ENCODE measurements at places on chromosomes 12 and 14. TPM values are rescaled to one million over a fixed set of nuclear protein-coding genes. Genes with fewer than 3 reads are reported as not detected.

IL25 gene
- not detected for total RNA-seq

CDH24 gene
- total RNA-seq, result 1.1 TPM

CLEC9A gene
- total RNA-seq, result not detected

ZDHHC22 gene
- total RNA-seq, result not detected

ASB2 gene
- total RNA-seq, result 128 TPM

OTUB2 gene
- 0.37 TPM for total RNA-seq

LMNTD1 gene
- total RNA-seq, result not detected

NUP107 gene
- total RNA-seq, result 22.5 TPM

DBX2 gene
- not detected for total RNA-seq

DNA sequence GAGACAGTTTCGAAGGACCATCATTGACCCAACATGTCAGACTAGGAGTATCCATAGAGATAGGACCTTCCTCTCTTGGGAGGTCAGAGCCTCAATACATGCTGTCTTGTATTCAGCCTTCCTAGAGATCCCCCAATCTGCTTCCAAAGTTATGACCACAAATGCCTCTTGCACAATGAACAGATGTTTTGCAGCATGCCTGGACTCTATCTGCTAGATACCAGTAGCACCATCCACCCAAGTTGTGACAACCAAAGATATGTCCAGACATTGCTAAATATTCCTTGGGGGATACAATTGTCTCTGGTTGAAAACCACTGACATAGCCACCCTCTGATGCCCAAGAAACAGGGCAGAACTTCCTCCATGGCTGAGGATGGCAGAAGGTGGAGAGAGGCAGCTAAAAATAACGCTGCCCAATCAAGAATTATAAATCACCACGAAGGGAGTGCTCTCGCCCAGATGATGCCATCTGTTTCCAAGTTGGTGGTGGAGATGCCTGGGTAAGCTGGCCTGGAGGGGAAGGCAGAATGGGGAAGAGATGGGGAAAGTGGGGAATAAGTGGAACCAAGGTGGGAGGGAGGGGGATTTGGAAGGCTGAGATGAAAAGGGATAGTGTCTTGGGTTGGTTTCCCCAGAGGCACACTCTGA lies 42.9 kb upstream of the NOS1 start:
- no peak for DNase-seq

GRCh38 chr12:40907115-40907527 lies 214.9 kb downstream of the CNTN1 start:
- no peak for DNase-seq

DNA sequence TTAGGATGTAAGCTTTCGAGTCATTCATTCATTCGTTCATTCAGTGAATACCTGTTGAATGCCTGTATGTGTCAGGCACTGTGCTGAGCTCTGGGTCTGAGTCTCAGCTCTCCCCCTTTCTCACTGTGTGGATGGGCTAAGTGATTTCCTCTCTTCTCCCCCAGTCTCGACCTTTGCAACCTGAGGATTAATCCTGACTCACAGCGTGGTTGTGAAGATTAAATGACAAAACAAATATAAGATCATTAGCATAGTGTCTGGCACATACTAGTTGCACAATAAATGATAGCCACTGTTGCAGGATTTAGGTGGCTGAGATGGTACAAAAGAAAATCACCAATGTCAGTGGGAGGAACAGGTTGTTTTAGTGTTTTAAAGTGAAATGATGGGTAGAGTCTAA lies 136.7 kb downstream of the GPR135 start:
- DNase-seq, result no peak

GRCh38 chr12:131773582-131774221 lies 54.5 kb upstream of the MMP17 start:
- no peak for DNase-seq

GRCh38 chr14:29352706-29353080 lies 575.0 kb downstream of the PRKD1 start:
- DNase-seq, result no peak

- DNase-seq, result no peak
These were observed 17.5 kb upstream of the KRT80 start for GRCh38 chr12:52209321-52209720.

DNA sequence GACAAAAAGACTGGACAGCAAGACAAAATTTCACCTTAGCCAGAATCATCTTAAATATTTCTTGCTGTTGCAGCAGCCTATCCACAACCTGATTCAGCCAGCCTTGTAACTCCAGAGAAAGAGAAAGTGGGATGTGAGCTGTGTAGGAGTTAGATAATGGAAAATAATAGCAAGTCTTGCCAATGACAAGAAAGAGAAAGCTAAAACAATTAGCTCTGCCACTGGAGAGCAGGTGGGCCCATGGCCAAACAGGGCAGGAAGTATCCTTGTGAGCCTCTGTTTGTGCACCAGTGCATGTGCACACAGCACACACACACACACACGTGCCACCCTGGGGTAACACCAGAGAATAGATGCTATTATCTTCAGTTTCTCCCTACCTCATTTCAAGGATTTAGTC lies 106.0 kb upstream of the CCDC196 start:
- peak; percentile 13 for DNase-seq

DNA sequence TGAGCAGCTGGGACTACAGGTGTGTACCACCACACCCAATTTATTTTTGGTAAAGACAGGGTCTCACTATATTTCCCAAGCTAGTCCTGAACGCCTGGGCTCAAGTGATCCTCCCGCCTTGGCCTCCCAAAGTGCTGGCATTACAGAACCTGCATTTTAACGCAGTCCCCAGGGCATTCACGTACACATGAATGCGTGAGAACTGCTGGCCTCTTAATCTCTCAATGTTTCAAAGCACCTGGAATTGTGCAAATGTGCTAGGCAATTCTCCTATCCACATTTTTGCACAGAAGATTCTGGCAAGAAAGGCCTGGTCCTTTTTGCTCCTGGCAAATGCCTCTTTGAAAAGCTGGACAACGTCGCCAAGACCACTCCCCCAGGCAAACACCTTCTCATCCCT lies 35.2 kb downstream of the TESC start:
- DNase-seq, result no peak

- no peak for DNase-seq
These were observed 51.8 kb downstream of the FOXN3 start for GRCh38 chr14:89365061-89365801.

DNA sequence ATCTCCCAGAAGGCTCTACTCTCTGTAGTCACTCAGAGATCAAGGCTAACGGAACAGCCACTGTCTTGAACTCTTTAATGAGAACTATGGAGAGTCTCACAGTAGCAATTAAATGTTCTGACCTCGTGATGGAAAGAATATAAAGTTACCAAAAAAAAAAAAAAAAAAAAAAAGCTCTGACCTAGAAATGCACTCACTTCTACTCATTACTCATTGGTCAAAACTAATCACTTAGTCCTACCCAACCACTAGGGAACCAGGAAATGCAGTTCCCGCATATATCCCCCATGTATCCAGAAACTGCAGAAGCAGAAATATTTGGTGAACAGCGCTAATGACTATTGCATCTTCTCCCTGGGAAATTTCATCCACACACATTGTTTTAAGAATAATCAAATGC lies 29.5 kb upstream of the C12orf76 start:
- DNase-seq, result no peak

- DNase-seq, result no peak
These were observed 520 bp downstream of the CSRP2 start for GRCh38 chr12:76878099-76878898.

GRCh38 chr12:127162902-127163301 lies 1104.1 kb upstream of the TMEM132C start:
- DNase-seq, result no peak

DNA sequence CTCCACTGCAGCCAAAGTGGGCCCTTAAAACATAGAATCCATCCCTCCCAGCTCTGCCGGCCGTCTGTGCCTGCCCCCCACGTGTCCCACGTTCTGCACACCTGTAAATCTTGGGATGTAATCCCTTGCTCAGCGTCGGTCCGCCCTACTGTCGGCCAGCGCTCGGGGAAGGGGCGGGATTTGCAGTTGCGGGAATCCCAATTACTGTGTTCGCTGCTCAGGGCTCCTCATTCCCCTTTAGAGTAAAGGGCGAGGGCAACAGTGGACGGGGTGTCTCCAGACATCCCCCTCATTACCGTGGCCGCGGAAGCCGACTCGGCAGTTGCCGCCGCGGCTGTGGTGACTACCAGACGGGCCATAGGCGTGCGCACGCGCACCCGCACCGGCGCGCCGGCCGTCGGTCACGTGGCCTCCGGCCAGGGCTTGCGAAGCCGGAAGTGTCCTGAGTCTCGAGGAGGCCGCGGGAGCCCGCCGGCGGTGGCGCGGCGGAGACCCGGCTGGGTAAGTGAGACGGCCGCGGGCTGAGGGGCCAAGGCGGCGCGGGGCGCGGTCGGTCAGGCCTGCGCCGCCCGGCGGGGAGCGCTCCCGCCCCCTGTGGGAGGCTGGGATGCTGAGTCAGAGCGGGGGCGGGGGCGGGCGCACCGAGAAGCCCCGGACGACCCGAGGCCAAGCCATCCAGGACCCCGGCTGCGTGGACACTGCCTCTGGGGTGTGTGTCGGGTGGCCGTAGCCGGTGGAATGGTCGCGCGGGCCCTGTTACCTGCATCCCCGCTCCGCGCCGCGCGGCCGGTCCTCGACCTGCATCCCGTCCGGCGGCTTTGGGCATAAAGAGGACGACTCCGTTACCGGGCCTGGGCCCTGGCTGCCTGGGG lies at the start of gene TBK1:
TSS of gene TBK1 (plus strand) at position 434 of the 872 bp plus-strand sequence. CDS start 3,751 bp downstream, outside the sequence.
- peak; percentile 93 for DNase-seq

GRCh38 chr12:67437011-67437410 lies 167.9 kb downstream of the CAND1 start:
- no peak for DNase-seq

GRCh38 chr12:58463051-58463450 lies 457.3 kb downstream of the LRIG3 start:
- no peak for DNase-seq

GRCh38 chr12:6550294-6551062 lies 5.4 kb downstream of the IFFO1 start:
- peak; percentile 41 for DNase-seq

DNA sequence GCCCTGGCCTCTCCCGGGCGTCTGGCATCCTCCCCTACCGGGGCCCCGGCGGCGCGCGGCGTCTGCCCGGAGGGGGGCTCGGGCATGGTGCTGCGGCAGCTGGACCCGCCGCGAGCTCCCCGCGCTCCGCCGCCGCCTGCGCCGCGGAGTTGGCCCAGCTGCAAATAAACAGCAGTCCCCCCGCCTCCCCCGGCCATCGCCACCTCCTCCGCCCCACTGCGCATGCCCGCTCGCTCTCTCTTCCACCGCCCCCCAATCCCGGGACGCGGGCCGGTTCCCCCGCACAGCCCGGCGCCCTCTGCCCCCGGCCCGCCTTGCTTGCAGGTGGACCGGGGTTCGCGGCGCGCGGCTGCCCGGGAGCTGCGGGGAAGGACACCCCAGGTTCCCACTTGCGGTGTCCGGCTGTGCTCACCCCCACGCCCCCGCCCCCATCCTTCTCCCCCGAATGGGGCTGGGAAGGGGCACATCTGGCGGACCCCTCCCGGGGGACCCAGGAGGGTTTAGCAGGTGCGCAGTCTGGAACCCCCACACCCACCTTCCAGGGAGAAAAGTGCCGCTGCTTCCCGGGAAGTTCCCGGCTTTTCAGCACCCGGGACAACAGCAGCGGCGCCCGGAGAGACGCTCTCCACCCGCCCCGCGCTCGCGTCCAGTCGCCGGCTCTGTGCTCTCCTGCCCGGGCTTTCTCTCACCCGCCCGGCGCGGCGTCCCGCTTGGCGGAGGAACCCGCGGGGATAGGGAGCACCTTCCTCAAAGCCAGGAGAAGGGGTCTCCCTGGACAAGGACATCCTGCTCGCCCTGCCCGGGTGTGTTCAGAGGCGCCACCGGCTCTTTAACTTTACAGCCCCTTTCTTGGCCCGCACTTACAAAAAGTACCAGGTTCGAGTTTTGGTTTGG lies at the start of gene TMTC1:
TSS of gene TMTC1 (minus strand) at position 170 of the 894 bp plus-strand sequence. CDS start 191 bp downstream, outside the sequence.
- DNase-seq, result peak; percentile 88

- no peak for DNase-seq
These were observed 35.2 kb upstream of the RIC8B start for GRCh38 chr12:106739318-106739717.
